Hippocampal formation (tissue), 2 donors: ENCODE measurements at places on chromosomes 3 and 15.

DNA sequence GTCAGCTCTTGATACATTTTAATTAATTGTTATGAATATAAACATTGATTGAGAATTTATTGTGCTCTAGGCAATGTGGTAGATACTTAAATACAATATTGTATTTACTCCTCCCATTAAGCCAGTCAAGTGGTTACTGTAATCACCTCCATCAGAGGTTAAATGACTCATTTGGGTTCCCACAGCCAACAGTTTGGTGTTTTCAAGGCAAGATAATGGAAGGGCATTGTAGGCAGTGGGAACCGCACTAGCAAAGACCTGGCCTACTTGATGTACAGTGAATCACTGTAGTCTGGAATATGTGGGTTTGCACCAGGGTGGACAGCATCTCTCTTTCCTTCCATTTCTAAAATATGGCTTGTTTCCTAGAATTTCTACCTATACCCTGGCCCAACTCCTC is 127.4 kb downstream of the EDEM1 start:
- no peak for DNase-seq

DNA sequence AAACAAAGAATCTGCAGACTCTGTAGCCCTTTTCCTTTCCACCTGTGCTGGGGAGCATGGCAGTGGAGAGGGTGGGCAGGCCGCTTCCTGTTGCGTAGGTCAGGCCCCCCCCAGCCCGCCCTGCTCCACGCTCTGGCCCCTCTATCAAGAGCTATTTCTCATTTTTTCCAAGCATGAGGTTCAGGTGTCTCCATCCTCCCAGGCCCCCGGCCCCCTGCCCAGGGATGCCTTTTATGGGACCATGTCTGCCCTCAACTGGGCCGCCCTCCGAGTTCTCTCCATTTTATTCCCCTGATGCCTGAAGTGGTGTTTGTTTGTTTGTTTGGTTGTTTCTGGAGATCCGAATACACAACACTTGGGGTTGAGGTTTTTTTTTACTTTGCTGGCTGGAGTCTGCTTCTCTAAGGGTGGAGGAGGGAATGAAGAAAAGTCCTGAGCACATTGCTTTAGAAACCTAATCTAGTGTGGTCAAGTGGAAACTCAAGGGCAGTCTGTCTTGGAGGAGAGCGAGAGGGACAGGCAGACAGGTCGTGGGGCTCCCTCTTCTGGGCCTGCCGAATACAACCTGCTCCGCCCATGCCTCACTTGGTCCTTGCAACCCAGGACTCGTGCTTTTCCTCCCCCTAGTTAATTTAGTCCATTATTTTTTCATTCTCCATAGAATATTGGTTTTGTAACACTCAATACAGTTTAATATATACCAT is 176.5 kb upstream of the LYSMD4 start:
- DNase-seq: no peak

GRCh38 chr15:60589253-60589652 is 110.3 kb upstream of the ICE2 start:
- DNase-seq: no peak

DNA sequence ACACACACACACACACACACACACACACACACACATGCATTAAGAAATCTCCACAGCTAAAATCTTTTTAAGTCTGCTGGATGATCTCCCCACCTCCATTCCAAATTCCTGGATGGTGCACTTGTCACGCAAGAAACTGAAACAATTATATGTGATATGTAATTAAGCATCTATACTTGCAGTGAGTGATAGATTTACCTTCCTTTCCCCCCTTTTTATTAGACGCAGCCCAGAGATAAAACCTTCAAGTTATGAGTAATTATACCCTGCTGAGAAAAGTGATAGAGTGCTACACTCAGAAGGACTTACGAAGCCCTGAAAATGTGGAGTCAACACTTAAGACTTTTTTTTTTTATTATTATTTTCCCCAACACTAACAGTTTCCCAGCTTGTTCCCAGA is 255.2 kb downstream of the LSAMP start:
- DNase-seq: no peak

GRCh38 chr3:164476631-164477030 is 601.7 kb downstream of the SI start:
- no peak for DNase-seq

DNA sequence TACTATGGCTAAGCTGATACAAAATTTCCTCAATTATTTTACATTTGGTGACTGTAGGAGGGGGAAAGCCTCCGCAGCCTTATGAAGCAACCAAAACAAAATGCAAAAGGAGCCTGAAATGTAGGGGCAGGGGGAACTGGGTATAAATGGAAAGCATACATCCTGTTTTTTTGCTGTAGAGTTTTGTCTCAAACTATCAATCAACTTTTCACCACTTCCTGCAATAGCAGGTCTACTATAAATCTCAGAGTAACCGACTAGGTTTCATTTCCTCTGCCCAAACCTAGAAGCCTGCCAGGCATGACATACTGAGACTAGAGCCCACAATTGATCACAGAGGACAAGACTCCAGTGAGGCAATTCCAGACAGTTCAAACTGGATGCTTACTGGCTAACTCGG is 91.3 kb downstream of the SHQ1 start:
- DNase-seq: no peak

DNA sequence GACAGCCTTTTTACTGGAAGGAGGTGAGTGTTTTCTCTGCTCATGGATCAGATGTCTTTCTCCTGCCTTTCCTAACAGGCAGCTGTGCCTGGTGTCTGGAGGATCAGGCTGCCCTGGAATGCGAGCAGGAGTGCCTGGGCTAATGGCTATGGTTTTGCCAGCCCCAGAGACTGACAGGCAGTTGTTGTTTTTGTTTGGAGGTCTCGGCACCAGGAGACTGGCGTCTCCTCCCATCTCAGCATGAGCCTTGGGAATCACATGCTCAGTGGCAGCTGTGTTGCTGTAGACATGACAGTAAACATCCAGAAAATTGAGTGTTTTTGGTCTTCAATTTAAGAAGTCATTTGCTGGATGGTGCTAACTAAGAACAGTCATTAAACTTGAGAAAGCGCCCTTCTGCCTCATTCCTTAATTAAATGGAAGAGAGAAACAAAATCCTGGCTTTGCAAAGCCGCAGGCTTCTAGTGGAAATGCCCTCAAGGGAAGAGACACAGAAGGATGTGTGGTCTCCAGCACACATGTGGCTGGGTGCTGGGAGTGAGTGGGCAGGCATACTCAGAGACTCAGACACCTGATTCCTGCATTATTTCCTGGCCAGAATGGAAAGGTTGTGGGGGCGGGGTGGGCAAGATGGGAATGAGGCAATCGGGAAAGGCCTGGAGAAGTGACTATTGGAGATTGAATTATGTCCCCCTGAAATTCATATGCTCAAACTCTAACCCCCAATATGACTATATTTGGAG is 97.0 kb upstream of the NMNAT3 start:
- no peak for DNase-seq

GRCh38 chr15:72968531-72968922 is 83.7 kb upstream of the NEO1 start:
- no peak for DNase-seq

DNA sequence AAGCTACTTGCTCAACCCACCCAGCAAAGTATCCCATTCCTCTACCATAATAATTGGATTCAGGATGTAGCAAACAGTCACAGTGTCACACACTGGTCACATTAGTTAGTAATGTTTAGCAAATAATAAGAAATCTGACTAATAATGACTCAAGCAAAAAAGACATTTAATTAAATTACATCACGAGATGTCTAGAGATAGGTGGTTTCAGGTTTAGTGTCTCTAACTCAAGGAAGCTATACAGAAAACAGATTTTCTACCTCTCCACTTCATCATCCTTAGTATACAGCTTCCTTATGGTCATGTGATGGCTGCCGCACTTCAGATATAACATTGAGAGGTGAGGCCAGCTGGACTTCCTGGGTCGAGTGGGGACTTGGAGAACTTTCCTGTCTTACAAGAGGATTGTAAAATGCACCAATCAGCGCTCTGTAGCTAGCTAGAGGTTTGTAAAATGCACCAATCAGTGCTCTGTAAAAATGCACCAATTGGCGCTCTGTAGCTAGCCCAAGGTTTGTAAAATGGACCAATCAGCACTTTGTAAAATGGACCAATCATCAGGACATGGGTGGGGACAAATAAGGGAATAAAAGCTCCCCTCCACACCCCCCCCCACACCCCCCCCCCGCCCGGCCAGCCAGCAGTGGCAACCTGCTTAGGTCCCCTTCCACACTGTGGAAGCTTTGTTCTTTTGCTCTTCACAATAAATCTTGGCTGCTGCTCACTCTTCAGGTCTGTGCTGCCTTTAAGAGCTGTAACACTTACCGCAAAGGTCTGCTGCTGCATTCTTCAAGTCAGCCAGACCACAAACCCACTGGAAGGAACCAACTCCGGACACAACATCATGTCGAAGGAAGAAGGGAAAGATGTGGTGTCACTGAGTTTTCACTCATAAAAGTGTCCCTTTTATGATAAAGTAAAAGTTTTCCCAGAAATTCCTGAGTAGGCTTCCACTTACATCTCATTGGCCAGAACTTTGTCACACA is 24.9 kb upstream of the ARPIN start:
- DNase-seq: no peak
